8988T (cell line): ENCODE measurements at places on chromosomes 5 and 9.

DNA sequence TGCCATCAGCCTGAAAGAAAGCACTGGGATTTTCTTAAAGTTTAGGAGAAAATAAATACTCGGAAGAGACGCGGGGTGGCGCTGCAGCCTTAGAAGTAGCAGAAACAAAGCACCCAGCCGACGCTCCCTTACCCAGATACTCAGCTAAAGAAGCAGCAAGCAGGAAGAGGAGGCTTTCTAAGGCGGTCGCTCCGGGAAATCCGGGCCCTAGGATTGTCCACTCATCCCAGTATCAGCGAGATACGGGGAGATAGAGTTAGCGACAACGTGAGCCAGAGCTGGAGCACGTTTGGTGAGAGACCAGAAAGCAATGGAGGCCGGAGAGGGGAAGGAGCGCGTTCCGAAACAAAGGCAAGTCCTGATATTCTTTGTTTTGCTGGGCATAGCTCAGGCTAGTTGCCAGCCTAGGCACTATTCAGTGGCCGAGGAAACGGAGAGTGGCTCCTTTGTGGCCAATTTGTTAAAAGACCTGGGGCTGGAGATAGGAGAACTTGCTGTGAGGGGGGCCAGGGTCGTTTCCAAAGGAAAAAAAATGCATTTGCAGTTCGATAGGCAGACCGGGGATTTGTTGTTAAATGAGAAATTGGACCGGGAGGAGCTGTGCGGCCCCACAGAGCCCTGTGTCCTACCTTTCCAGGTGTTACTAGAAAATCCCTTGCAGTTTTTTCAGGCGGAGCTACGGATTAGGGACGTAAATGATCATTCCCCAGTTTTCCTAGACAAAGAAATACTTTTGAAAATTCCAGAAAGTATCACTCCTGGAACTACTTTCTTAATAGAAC, at the start of gene PCDHB2:
TSS of gene PCDHB2 (plus strand) at position 135 of the 782 bp plus-strand sequence. CDS start at position 311, 176 bp downstream.
- DNase-seq, result peak; percentile 29

DNA sequence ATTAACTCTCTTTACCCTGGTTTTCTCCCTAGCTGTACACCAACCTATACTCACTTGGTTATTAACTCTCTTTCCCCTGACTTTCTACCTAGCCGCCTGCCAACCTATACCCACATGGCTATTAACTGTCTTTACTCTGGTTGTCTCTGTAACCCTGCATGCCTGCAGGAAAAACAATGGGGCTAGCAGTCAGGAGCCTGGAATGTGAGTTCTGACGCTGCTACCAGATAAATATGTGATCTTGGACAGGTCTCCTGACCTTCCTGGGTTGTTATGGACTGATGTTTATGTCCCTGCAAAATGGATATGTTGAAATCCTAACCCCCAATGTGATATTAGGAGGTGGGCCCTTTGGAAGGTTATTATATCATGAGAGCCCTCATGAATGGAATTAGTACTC, 119.2 kb downstream of the SMARCA2 start:
- DNase-seq, result no peak

GRCh38 chr5:62296998-62297397, 9.0 kb upstream of the KIF2A start:
- no peak for DNase-seq

GRCh38 chr9:17824191-17824590, 245.3 kb downstream of the SH3GL2 start:
- DNase-seq, result no peak

DNA sequence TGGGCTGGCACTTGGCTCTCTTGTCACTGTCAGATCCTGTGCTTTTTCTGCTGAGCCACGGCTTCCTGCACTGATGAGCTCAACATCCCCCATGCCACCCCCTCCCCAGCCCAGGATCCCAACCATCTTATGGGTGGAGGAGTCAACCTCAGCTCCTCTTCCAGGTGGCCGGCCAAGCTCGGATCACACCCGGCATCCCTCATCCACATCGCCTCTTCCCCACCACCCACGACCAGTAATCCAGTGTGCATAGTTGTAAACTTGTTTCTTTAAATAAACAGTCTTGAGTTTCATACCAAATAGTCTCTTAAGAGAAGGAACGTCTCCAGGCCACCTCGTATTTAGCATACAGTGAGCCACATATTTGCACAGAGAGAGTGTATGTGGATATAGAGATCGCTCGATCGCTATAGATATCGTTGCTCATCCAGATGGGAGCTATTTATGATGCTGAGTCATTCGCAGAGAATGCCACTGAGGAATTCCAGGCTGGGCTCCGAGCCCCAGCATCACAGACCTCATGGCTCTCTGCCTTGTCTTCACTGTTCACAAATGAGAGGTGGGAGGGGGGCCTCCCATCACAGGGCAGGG, 61.8 kb upstream of the CPLX2 start:
- DNase-seq, result peak; percentile 65

- no peak for DNase-seq
These were observed 9.1 kb downstream of the SWI5 start for GRCh38 chr9:128285033-128285784.

DNA sequence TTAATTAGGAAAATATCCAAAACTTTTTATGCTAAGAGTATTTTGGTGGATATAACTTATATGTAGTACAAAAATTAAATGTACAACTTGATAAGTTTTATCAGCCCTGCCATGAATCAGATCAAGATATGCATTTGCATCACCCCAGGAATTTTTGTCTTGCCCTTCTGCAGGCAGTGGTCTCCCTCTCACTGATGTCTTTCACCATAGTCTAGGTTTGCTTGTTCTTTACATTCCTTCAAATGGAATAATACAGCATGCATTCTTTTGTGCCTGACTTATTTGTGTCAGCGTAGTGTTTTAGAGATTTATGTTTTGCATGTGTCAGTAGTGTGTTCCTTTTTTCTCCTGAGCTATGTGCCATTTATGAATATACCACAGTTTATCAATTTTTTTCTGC, 36.4 kb downstream of the RNF180 start:
- DNase-seq, result no peak

DNA sequence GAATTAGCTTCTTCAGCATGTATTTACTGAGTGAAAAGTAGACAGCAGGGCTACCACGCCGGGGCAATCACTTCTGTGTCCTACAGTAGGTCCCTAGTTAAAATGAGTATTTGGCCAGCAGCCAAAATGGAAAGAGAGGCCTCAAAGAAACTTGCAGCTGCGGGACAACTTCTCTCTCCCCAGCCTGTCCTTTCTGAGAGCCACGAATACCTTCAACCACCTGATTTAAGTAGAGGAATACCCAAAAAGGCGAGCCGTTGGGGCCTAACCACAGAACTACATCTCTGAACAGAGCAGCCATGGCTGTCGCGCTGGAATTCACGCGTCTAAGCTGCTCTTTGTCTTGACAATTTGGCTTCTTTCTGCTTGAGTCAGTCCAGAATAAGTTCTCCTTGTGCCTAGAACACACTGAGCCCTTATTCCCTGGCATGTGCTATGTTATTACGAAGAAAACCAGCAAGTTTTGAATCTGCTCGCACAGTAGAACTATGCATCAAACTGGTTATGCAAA, 43.8 kb upstream of the GOLPH3 start:
- DNase-seq, result no peak

DNA sequence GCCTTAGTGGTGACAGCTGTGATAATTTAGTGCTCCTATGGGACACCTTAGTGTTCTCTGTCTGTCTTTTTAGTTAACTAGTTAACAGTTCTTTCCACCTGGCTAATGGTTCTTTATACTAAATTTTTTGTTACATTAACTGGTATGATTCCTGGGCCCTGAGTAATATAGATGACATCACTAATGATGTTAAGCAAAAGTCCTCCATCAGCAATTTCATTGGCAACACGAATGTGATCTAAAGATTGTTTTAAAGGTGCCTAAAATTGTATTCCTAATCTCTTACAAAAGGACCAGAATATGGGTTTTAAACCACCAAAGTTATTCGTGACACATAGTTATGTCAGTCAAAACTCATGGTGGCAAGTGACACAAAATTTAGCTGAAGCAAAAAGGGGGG, 235.3 kb downstream of the TENT4A start:
- DNase-seq, result no peak

GRCh38 chr5:108650997-108651396, 96.7 kb upstream of the FER start:
- no peak for DNase-seq

- DNase-seq, result no peak
These were observed 34.7 kb downstream of the LAMC3 start for GRCh38 chr9:131043646-131044045.

DNA sequence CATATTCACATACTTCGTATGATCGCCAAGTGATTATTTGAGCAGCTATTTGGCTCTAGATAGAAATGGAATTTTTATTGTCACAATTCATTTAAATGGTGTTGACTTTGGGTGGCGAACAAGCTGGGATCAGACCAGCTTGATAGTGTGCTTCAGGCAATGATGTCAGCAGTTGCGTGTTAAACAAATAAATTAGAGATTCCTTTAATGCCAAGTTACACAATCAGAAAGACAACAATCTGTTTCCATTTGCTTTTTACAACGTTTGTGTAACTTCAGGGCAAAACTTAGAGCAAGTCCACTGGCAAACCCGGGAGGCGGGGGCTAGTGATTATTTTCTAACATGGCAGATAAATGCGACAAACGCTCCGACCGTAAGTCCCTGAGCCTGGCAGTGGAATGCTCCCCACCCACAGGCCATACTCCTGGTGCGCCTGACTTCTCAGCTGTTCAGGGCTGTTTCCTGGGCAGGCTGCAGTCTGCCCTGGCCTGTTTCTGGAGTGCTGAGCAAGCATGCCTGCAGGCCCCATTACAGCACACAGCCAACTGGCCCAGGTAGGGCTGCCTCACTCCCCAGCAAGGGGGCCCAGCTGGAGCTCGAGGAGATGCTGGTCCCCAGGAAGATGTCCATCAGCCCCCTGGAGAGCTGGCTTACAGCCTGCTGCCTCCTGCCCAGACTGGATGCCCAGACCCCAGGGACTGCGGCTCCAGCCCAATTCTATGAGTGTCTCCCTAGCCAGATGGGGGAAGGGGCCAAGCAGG, 88.7 kb downstream of the BASP1 start:
- DNase-seq, result no peak

DNA sequence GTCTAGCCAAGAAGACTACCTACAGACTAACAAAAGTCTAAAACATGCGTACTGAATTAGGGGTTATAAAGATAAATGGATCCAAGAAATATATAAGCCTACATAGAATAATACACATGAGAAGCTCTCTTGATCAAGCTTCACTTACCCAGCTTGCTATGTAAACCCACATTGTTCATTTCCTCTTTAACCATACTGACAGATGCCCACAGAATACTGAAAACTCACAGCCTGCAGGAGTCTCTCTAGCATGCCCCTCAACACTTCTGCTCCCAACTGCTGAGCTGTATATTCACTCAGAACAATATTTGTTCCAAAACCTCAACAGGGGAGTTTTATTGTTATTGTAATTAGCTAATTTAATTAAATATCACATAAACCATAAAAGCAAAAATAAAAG, 52.4 kb downstream of the RFX3 start:
- DNase-seq, result no peak

DNA sequence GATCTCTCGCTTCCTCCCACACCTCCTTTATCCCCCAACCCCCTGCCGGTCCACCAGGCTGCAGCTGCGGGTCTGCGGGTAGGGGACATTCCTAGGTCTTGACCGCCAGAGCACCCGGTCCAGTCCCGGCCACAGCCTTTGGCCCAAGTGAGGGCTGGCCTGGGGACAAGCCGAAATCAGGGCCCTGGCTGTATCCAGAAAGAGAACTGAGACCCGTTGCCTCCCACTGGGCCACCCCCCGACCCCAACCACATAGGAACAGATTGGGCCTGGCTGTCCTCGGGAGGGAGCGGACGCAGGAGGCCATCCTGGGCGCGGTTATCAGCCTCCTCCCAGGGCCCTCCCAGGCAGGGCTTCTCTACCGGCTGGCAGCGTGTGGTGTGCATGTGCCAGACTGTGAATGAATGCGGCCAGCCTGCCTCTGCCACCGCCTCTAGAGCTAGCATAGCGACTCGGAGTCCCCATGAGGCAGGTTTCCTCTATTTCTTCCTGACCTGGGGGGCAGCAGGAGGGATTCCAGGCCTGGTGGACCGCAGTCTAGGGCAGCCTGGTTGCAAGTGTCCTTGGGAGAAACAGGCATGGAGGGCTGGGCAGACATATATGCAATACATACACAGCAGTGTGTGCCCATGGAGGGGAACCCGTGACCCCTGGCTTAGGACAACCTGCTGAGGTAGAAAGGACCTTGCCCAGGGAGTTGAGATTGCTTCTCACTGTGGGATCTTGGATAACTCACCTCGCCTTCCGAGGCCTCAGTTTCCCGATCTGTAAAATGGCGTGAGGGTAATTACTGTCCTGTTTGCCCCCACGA, 1.2 kb downstream of the N4BP3 start:
- DNase-seq, result no peak

DNA sequence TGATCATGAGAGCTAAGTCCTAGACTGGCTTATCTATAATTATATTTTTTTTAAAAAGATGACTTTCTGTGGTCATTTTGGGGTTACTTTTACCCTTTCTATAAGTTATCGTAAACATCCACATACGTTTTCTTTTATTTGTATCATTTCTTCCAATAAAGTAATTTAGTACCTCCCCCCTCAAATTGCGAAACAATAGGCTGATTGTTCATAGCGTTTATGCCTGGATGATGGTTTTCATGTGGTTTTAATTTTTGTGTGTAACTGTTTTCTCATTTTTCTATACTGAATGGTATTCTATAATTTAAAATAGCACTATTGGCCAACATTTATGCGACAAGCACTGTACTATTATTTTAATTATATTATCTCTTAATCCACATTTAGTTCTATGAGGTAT, 44.5 kb downstream of the SMC5 start:
- DNase-seq, result no peak

GRCh38 chr5:62931153-62931950, 352.7 kb downstream of the LRRC70 start:
- no peak for DNase-seq

GRCh38 chr9:95171001-95171400, 146.5 kb downstream of the FANCC start:
- no peak for DNase-seq

- no peak for DNase-seq
These were observed 538.3 kb downstream of the CSNK1G3 start for GRCh38 chr5:124050120-124050770.

DNA sequence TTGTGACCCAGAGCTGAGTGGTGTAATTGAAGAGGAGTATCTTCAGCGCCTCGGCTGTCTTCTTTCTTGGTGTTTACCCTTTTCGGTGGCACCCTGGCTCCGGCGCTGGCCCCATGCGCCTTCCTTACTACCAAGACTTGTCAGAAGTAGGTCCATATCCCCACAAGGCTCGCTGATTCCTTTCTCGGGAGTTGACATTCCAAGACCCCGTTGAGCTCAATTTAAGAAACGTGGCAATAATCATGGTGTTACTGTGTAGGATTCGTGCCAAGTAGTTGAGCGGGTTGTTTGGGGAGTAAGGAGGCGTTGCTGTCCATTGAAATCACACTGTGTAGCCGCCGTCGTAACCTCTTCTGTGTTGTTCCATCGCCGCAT, 795 bp downstream of the NDUFAF2 start:
- DNase-seq, result no peak

- DNase-seq, result no peak
These were observed 40.9 kb downstream of the RFK start for GRCh38 chr9:76353280-76353679.

GRCh38 chr9:135939351-135940265, 21.6 kb downstream of the UBAC1 start:
- no peak for DNase-seq
